ENCODE measurements at places on chromosomes 16 and 17. TPM values are rescaled to one million over a fixed set of nuclear protein-coding genes. Genes with fewer than 3 reads are reported as not detected.

GRCh38 chr17:71024172-71024571 is 854.8 kb downstream of the KCNJ2 start:
- H3K27ac ChIP-seq = no peak overlapping the region
- H3K4me3 ChIP-seq = no peak overlapping the region
- no peaks in the 10 kb centered on the region for H3K36me3 ChIP-seq
- DNase-seq = no peak

GRCh38 chr17:73874008-73874720 is 229.9 kb upstream of the SDK2 start:
- no peaks in the 10 kb centered on the region for H3K36me3 ChIP-seq
- H3K4me3 ChIP-seq = no peak overlapping the region
- DNase-seq = no peak
- no peak overlapping the region for H3K27ac ChIP-seq
- peaks cover 3% of the 10 kb centered on the region for H3K4me1 ChIP-seq
- peaks cover 32% of the 10 kb centered on the region for H3K27me3 ChIP-seq

The NPIPA8 gene
- total RNA-seq = 0.34 TPM

DNA sequence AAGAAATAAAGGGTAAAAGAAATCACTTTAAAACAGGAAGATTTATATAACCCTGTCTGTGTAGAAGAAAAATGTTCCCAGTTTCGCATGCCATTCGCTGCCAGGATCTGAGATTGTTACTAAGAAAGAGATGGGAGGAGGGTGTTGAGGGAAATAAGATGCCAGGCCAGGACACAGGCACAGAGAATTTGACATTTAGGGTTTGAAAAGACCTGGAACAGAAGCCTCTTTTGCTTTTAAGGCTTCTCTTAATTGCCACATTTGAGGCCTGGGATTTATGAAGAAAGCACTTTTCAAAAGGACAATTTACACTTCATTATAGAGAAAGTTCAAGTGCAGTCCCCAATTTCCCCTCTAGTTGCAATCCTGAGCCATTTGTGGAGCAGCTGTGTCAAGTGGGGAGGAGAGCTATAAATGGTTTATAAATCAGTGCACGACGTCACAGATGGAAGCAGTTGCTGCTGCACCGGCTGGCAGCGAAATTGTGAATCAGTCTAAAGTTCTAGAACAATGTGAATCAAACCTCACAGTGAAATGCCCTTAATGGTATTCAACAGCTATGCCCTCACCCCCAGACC is 26.5 kb upstream of the C16orf87 start:
- H3K4me1 ChIP-seq = peaks cover 24% of the 10 kb centered on the region
- no peaks in the 10 kb centered on the region for H3K27me3 ChIP-seq
- H3K27ac ChIP-seq = no peak overlapping the region
- no peak for DNase-seq
- no peak overlapping the region for H3K4me3 ChIP-seq

The NUBP1 gene
- total RNA-seq = 28.1 TPM

DNA sequence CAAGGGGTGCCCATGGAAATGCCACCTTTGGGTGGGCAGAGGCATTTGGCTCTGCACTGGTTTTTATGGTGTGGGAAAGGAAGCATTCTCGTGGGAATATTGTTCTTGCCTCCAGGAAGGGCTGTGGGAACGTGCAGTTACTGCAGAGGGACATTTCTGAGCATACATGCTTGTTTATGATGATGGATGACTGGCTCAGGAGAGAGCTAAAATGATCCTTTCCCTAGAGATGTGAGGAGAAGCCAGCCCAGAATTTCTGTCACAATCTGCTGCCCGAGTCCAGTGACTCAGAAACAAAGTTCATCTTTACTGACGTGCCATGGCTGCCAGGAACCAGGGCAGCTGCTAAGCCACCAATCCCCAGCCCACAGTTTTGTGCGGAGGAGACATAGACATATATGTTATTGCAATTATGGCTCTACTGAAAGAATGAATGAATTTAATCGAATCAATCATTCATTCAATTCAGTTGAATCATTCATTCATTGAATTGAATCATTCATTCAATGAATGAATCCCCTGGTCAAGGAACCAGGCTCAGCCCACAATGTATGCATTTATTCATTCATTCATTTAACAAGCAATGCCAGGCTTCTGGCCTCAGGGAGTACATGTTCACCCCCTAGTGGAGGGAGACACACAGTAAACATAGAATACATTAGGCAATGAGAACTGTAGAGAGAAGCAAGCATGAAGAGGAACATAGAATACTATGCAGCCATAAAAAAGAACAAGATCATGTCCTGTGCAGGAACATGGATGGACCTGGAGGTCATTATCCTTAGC is 414.4 kb upstream of the HSBP1 start:
- no peak overlapping the region for H3K27ac ChIP-seq

DNA sequence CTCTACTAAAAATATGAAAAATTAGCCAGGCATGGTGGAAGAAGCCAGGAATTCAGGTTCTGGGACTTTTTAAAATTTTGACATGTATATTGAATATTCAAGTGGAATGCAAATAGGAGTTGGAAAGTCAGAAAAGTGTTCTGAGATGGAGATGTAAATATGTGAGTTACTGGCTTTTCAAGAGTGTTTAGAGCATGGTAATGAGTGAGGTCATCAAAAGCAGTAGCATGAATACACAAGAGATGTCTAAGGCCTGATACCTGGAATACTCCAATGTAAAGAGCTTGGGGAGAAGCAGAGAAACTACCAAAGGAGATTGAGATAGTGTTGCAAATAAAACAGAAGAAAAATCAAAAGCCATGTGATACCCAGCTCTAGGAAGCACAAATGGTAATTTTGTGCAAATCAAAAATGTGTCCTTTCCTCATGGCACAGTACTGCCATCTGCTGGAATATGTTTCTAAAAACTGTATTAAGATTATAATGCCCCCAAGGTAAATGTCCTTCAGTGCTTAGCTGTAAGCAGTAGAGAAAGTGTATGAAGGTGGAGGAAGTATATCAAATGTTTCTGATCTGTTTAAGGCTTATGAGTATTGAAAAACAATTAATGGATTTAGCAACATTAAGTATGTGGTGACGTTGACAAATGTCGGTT is 908.4 kb downstream of the KCNJ18 start:
- H3K4me1 ChIP-seq = no peaks in the 10 kb centered on the region
- no peak overlapping the region for H3K27ac ChIP-seq
- no peak for DNase-seq
- no peaks in the 10 kb centered on the region for H3K27me3 ChIP-seq
- H3K4me3 ChIP-seq = no peak overlapping the region

DNA sequence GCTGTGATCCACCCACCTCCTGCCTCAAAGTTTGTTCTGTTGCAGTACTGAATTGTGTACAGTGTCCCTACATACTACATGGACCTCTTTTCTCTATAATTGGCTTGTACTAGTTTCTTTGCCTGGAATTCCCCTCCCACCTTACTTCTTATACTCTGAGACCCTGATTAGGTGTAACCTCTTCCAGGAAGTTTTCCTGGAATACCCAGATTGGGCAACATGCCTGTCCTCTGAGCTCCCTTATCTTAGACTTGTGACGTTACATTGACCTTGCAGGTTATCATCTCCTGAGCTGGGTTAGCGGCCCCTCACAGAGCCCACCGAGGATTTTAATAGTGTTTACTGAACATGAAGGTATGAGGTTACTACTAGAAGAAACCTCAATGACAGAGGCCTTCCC is 237.0 kb downstream of the ZNF423 start:
- no peaks in the 10 kb centered on the region for H3K27me3 ChIP-seq
- H3K27ac ChIP-seq = no peak overlapping the region
- no peaks in the 10 kb centered on the region for H3K36me3 ChIP-seq
- peaks cover 10% of the 10 kb centered on the region for H3K4me1 ChIP-seq
- DNase-seq = no peak

- peaks cover 8% of the 10 kb centered on the region for H3K4me1 ChIP-seq
- no peak overlapping the region for H3K4me3 ChIP-seq
- H3K27ac ChIP-seq = peak overlapping the region; percentile 92
- no peak for DNase-seq
- peaks cover 17% of the 10 kb centered on the region for H3K36me3 ChIP-seq
Observed at GRCh38 chr16:4433914-4434787, 8.5 kb downstream of the DNAJA3 start.

DNA sequence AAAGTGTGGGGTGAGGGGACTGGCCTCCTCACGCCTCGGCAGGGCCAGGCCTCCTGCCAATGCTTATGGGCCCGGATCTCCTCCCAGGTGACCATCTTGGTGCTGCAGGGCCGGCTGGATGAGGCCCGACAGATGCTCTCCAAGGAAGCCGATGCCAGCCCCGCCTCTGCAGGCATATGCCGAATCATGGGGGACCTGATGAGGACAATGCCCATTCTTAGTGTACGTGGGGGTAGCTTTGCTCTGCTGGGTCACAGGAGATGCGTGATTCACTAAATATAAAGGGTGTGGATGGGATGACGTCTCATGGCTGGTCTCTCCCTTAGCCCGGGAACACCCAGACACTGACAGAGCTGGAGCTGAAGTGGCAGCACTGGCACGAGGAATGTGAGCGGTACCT is 19.5 kb downstream of the NUP85 start:
- no peaks in the 10 kb centered on the region for H3K4me1 ChIP-seq
- H3K27me3 ChIP-seq = no peaks in the 10 kb centered on the region
- peaks cover 13% of the 10 kb centered on the region for H3K36me3 ChIP-seq

- peak overlapping the region; percentile 54 for H3K27ac ChIP-seq
- no peaks in the 10 kb centered on the region for H3K27me3 ChIP-seq
- H3K4me1 ChIP-seq = peaks cover 39% of the 10 kb centered on the region
- H3K36me3 ChIP-seq = no peaks in the 10 kb centered on the region
- no peak for DNase-seq
Observed at GRCh38 chr16:79768276-79768970, 167.9 kb upstream of the MAF start.

GRCh38 chr17:76233588-76234353 is 6.5 kb downstream of the RNF157 start:
- no peak overlapping the region for H3K27ac ChIP-seq
- DNase-seq = no peak
- H3K4me3 ChIP-seq = no peak overlapping the region
- no peaks in the 10 kb centered on the region for H3K27me3 ChIP-seq
- H3K4me1 ChIP-seq = peaks cover 9% of the 10 kb centered on the region
- H3K36me3 ChIP-seq = peaks cover 2% of the 10 kb centered on the region

The FA2H gene
- total RNA-seq = 3.3 TPM

The MYL11 gene
- 3.5 TPM for total RNA-seq

DNA sequence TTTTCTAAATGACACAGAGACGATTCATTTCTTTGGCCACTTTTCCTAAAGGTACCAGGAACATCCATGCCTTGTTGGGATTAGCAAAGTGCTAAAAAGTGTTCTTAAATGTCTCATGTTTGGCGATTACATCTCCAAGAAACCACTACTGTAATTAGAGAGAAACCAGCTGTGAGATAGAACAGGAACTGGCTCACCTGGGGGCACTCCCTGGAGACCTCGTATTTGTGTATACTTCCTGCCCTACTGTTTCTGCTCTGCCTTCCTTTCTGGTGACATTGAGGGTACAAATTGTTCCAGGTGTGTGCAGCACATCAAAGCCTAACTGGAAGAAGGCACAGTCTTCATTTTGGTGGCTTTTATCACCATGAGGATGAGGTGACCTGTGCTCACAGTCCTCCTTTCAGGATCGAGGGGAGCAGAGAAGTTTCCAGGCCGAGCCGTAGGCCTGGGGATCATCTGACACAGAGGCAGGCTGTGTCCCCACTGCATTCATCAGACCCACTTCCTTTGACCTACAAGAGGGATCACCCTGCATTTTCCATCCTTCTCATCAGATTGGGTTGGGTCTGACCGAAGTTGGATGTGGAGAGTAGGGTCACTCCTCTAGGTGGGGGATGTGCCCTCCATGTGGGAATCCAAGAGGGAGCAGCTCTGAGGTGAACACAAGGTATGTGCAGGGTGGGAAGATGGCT is 23.7 kb downstream of the CCL4 start:
- no peak overlapping the region for H3K27ac ChIP-seq
- H3K4me3 ChIP-seq = no peak overlapping the region
- no peaks in the 10 kb centered on the region for H3K4me1 ChIP-seq
- no peak for DNase-seq

- no peak overlapping the region for H3K4me3 ChIP-seq
- H3K36me3 ChIP-seq = no peaks in the 10 kb centered on the region
- no peak for DNase-seq
- peaks cover 12% of the 10 kb centered on the region for H3K27me3 ChIP-seq
- no peak overlapping the region for H3K27ac ChIP-seq
Observed at GRCh38 chr16:70611224-70611598, 35.1 kb upstream of the IL34 start.

- peaks cover 29% of the 10 kb centered on the region for H3K4me1 ChIP-seq
- no peak for DNase-seq
- no peaks in the 10 kb centered on the region for H3K36me3 ChIP-seq
Observed at GRCh38 chr16:381789-382717, at the start of gene PGAP6. TSS of gene PGAP6 (minus strand) at chr16:381978. CDS start at chr16:381821, 157 bp downstream.

The SPATA22 gene
- not detected for total RNA-seq

The CCT6B gene
- total RNA-seq = 1.6 TPM

GRCh38 chr17:79080349-79080748 is 5.7 kb downstream of the ENGASE start:
- no peak for DNase-seq
- H3K4me3 ChIP-seq = no peak overlapping the region
- H3K36me3 ChIP-seq = peaks cover 17% of the 10 kb centered on the region
- H3K27ac ChIP-seq = no peak overlapping the region

The ACSF2 gene
- total RNA-seq = 72.6 TPM

GRCh38 chr17:29980261-29980660 is 38.8 kb downstream of the EFCAB5 start:
- no peaks in the 10 kb centered on the region for H3K36me3 ChIP-seq
- DNase-seq = no peak
- no peaks in the 10 kb centered on the region for H3K27me3 ChIP-seq
- H3K4me3 ChIP-seq = no peak overlapping the region
- no peak overlapping the region for H3K27ac ChIP-seq
- no peaks in the 10 kb centered on the region for H3K4me1 ChIP-seq

DNA sequence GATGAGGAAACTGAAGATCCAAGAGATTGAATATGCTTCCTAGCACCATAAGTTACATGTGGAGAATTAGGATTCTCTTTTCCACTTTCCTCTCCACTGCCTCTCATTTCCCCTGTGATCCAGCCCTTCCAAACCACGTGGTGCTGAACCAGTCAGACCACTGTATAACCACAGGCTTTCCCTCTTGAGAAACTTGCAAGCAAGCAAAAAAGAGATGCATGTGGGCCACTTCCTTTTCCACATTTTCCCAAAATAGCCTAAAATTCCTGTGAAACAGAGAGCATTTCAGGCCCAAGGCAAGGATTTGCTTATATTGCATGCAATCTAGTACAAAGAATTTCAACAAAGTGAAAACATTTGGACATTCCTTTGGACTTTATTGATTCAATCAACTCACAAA is 59.3 kb upstream of the KSR1 start:
- H3K4me3 ChIP-seq = no peak overlapping the region
- no peaks in the 10 kb centered on the region for H3K27me3 ChIP-seq
- H3K27ac ChIP-seq = no peak overlapping the region
- no peaks in the 10 kb centered on the region for H3K36me3 ChIP-seq
- no peak for DNase-seq
- no peaks in the 10 kb centered on the region for H3K4me1 ChIP-seq

- no peak overlapping the region for H3K4me3 ChIP-seq
- DNase-seq = peak; percentile 90
- no peaks in the 10 kb centered on the region for H3K36me3 ChIP-seq
Observed at GRCh38 chr17:2749784-2750181, 331 bp upstream of the CCDC92B start.

Data from progenitor cell of endocrine pancreas (in vitro differentiated cells).